ENCODE measurements at places on chromosomes 13 and 19.

DNA sequence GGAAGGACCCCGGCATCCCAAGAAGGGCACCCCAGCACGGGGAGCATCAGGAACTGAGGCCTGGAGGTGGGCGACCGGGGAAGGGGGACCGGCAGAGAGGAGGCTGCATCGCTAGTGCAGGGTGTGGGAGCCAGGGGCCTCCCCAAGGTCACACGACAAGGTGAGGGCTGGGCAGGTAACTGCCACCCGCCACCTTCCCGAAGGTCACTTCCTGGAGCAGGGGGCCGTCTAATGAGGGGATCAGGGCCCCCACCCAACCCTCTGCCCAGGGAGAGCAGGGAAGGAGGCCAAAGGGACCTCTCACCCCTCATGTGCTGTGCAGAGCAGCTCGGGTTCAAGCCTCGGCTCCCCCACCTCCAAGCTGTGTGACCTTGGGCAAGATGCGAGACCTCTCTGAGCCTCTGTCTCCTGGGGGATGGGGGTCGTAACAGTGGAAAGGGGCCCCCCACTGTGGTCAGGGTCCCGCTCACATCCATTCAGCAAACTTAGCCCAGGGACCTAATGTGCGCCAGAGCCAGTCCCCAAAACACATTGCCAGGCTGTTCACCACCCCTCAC is 6.0 kb downstream of the ZBTB7A start:
- no peak for DNase-seq

GRCh38 chr19:41297628-41298347 is 12.2 kb upstream of the CCDC97 start:
- DNase-seq, result no peak

DNA sequence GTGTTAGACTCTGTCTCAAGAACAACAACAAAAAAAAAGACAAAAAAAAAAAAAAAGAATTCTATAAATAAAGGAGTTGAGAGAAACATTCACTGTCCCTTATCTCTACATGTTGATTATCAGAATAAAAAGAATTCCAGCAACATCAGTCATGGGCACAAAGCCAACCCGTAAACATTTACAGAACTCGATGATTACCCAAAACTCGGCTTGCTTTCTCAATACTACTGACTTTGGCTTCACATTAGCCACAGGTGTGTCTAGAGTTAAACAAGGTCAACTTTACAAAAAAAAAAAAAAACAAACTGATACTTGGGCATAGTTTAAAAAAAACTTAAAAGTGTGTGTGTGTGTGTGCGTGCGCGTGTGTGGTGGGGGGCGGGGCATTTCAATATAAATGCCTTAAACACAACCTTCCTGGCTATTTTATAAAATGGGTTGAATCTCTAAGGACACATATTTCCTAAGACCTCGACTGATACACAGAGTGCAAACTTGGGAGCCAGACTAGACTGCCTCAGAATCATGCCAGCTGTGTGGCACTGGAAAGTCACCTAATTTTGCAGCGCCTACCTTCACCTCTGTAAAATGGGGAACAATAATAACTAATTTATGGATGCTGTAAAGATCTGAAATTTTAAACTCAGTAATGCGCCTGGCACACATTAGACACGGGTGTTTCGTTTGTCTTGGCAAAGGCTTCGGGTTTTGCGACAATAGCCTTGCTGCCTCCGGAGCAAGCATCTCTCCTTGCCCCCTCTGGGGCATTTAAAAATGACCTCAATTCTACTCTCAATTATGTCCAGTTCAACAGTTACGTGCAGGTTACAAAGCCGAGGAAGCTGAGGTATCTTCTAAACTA is 922 bp downstream of the EBPL start:
- DNase-seq, result no peak

DNA sequence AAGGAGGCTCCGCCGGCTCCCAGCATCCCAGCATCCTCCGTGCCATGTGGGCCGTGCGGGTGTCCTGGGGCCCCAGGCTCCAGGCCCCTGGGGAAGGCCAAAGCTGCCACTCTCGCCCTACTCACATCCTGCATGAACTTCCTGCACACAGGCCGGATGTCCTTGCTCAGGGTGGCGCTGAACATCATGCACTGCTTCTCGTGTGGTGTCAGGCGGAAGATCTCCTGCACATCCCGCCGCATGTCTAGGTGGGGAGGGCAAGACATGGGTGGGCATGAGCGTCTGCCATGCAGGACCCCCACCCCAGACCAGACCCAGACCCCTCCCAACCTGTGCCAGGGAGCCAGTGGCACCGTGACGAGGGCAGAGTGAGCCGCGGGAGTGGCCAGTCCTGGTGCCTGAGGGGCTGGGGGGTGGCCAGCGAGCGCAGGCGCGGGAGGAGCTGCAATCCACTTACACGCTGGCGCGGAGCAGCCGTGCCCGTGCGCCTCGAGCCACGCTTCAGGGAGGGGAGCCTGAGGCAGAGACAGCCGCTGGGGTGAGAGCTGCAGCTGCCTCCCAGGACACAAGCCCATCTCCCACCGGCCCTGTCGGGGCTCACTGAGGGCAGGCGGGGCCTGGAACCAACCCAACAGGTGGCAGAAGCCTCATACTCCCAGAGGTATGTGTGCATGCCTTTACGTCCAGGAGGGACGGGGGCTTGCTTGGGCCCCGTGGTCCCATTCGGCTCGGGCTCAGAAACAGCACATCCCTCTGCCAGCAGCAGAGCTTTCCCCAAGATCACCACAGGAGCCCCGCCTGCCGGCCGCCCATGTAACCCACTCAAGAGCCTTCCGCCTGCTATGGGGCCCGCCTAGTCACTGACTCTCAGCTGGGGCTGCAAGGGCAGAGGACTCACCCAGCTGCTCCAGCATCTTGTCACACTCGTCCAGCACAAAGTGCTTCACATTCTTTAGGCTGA is 8.8 kb downstream of the DDX39A start:
- DNase-seq, result no peak

DNA sequence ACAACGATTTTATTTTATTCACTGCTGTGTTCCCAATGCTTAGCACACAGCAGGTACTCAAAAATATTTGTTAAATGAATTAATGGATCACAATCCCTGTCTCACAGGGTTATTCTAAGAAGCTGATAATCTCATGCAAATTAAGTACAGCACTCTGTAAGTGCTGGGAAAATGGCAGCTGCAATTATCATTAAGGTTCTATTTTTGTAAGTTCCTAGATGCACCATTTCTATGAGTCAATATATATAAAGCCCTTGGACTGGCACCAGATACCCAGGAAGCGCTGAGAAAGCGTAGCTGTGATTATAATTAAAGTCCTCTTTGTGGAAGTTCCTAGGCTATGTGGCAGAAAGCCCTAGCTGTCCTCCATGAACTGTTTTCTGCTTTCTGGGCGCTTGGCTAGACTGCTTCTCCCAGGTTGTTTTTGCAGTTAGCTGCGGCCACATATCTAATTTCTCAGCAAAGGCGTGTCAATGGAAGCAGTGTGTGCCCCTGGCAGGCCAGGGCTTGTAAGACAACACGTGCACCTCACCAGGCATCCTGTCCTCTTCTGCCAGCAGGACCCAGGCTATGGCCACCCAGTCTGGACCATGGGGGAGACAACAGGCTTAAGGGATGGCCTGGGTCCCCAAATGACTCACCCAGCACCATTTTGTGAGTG is 5.2 kb upstream of the SRRM5 start:
- no peak for DNase-seq

DNA sequence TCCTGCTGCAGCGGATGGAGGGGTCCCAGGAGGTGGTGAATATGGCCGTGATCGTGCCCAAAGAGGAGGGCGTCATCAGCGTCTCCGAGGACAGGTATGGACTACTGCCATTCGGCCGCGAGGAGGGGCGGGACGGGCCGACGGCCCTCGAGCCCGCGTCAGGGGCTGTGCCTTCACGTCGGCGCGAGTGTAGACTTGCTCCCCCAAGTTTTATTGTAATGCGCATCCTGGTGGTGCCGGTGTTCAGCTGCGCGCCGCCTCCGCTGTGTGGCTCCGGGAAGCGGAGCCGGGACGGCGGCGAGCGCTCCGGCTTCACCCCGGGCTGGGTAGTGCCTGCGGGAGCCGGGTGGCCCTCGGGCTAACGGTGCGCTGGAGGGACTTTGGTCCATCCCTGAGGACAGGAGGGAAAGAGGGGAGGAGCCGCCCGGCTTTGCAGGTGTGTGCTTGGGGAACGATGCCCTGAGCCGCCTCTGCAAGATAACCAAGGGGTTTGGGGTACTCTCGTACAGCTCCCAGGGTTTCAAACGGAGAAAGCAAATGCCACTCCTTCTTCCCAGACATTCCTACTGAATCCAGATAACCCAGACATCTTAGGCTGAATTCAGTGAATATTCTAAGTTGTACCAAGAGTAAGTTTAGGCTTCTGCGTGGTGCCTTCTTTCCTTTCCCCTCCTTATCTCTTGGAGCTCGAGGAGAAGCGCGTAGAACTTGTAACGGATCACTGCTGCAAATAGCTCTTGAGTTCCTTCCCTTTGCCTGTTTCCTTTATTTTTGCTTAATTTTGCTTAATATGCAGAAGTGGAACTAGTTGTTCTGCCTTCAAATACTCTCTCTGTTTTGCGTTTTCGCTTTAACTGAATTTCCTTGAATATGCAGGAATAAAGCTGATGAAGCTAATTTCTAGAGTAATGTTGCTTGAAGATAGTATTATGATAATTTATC is 740 bp downstream of the WDFY2 start:
- DNase-seq, result no peak

Measured in NCI-H2081 treated with DMSO at 0.1 percent for 48 hours (cell line).